ENCODE measurements at places on chromosomes 4 and X. TPM values are rescaled to one million over a fixed set of nuclear protein-coding genes. Genes with fewer than 3 reads are reported as not detected.
A peak's percentile ranks its signal among the peaks of the same experiment; 100 is the strongest.

GRCh38 chr4:77074981-77075855 is 571 bp downstream of the CCNI start:
- H3K4me1 ChIP-seq: peaks cover 55% of the 10 kb centered on the region
- peaks cover 8% of the 10 kb centered on the region for H3K27me3 ChIP-seq
- H3K4me3 ChIP-seq: peak overlapping the region; percentile 99
- DNase-seq: peak; percentile 87

- H3K27me3 ChIP-seq: peaks cover 34% of the 10 kb centered on the region
- peaks cover 16% of the 10 kb centered on the region for H3K4me1 ChIP-seq
- no peaks in the 10 kb centered on the region for H3K36me3 ChIP-seq
- H3K27ac ChIP-seq: no peak overlapping the region
- no peak for DNase-seq
Measured at GRCh38 chrX:153812220-153812619, 17.8 kb downstream of the SSR4 start.

- no peak for DNase-seq
- no peaks in the 10 kb centered on the region for H3K36me3 ChIP-seq
- H3K4me3 ChIP-seq: no peak overlapping the region
- no peak overlapping the region for H3K27ac ChIP-seq
Measured at GRCh38 chrX:97517763-97518162, 634.1 kb downstream of the RPA4 start.

- H3K4me3 ChIP-seq: no peak overlapping the region
- H3K36me3 ChIP-seq: no peaks in the 10 kb centered on the region
- peaks cover 56% of the 10 kb centered on the region for H3K27me3 ChIP-seq
- H3K27ac ChIP-seq: no peak overlapping the region
- no peaks in the 10 kb centered on the region for H3K4me1 ChIP-seq
Measured at GRCh38 chr4:122583906-122584305, 37.0 kb downstream of the IL21 start.

- no peak for DNase-seq
- no peak overlapping the region for H3K4me3 ChIP-seq
- H3K27me3 ChIP-seq: peaks cover 52% of the 10 kb centered on the region
- H3K36me3 ChIP-seq: no peaks in the 10 kb centered on the region
Measured at GRCh38 chr4:10354746-10355145, 102.5 kb downstream of the ZNF518B start.

GRCh38 chrX:32395878-32396277 is 815.5 kb downstream of the DMD start:
- H3K4me1 ChIP-seq: no peaks in the 10 kb centered on the region
- H3K4me3 ChIP-seq: no peak overlapping the region
- H3K27me3 ChIP-seq: peaks cover 3% of the 10 kb centered on the region
- H3K36me3 ChIP-seq: no peaks in the 10 kb centered on the region
- H3K27ac ChIP-seq: no peak overlapping the region

DNA sequence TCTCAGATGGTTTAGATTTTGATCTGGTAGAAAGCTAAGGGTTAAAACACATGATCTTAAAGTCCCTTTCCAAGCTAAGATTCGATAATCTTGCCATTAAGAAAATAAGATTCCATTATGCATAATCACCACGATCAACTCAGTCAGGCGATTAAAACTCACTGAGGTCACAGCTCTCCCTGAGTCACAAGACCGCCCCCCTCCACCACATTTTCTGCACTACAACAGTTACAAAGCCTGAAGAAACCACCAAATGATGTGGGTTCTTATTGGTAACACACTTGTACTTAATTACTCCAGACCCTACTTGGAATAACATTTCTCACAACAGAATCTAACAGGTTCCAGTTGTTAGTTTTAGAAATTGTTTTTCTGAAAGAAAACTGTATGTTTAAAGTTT is 62.8 kb downstream of the SH3KBP1 start:
- H3K36me3 ChIP-seq: peaks cover 8% of the 10 kb centered on the region
- DNase-seq: no peak
- peaks cover 26% of the 10 kb centered on the region for H3K4me1 ChIP-seq
- H3K27me3 ChIP-seq: no peaks in the 10 kb centered on the region
- H3K4me3 ChIP-seq: no peak overlapping the region

DNA sequence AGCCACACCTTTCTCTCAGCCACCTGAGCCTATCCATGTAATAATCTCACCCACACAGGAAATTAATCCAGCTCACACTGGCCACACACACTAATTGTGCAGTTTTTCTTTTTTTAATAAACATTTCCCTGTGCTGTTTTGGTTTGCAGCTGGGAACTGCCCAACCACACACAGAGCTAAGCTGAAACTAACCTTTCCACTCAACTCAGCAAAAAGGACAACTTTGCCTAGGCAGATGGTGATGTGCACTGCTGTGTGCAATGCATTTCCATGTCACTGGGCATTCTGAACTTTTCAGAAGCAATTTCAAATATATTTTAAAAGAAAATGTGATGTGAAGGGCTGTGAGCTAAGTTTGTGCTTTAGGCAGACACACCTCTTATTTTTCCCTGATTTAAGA is 70.0 kb upstream of the TLL1 start:
- H3K4me1 ChIP-seq: no peaks in the 10 kb centered on the region
- no peaks in the 10 kb centered on the region for H3K27me3 ChIP-seq
- DNase-seq: no peak
- H3K27ac ChIP-seq: no peak overlapping the region

DNA sequence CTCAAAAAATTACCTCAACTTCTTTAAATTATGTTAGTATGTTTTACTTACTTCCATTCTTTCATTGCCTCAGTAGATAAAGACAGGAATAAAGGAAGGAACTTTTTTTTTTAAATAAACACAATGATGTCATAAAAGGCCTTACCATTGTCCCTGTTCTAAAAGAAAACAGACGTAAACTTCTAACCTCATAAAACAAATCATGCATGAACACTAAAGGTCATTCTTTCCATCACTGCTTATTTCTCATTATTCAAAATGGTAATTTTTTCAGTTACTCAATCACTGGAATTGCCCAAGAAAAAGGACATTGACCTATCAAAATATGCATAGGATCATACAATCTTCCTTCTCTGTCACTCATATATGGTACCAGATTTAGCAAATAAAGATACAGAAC is 32.2 kb upstream of the ARMCX2 start:
- no peak overlapping the region for H3K27ac ChIP-seq
- DNase-seq: no peak
- no peak overlapping the region for H3K4me3 ChIP-seq
- H3K36me3 ChIP-seq: no peaks in the 10 kb centered on the region

GRCh38 chrX:148874636-148875246 is 374.3 kb downstream of the AFF2 start:
- H3K27ac ChIP-seq: no peak overlapping the region
- H3K4me1 ChIP-seq: no peaks in the 10 kb centered on the region
- H3K4me3 ChIP-seq: no peak overlapping the region
- H3K27me3 ChIP-seq: no peaks in the 10 kb centered on the region

GRCh38 chr4:76564123-76564915 is 129.3 kb downstream of the SHROOM3 start:
- no peak overlapping the region for H3K27ac ChIP-seq
- DNase-seq: no peak
- H3K4me3 ChIP-seq: no peak overlapping the region
- H3K27me3 ChIP-seq: no peaks in the 10 kb centered on the region

GRCh38 chr4:23737571-23737970 is 152.3 kb downstream of the PPARGC1A start:
- H3K27me3 ChIP-seq: no peaks in the 10 kb centered on the region
- H3K4me1 ChIP-seq: no peaks in the 10 kb centered on the region
- no peak for DNase-seq

GRCh38 chr4:5890063-5890727 is 2.7 kb downstream of the CRMP1 start:
- H3K27ac ChIP-seq: no peak overlapping the region
- peak overlapping the region; percentile 63 for H3K4me3 ChIP-seq
- peaks cover 6% of the 10 kb centered on the region for H3K36me3 ChIP-seq
- DNase-seq: no peak
- peaks cover 52% of the 10 kb centered on the region for H3K27me3 ChIP-seq
- peaks cover 49% of the 10 kb centered on the region for H3K4me1 ChIP-seq

DNA sequence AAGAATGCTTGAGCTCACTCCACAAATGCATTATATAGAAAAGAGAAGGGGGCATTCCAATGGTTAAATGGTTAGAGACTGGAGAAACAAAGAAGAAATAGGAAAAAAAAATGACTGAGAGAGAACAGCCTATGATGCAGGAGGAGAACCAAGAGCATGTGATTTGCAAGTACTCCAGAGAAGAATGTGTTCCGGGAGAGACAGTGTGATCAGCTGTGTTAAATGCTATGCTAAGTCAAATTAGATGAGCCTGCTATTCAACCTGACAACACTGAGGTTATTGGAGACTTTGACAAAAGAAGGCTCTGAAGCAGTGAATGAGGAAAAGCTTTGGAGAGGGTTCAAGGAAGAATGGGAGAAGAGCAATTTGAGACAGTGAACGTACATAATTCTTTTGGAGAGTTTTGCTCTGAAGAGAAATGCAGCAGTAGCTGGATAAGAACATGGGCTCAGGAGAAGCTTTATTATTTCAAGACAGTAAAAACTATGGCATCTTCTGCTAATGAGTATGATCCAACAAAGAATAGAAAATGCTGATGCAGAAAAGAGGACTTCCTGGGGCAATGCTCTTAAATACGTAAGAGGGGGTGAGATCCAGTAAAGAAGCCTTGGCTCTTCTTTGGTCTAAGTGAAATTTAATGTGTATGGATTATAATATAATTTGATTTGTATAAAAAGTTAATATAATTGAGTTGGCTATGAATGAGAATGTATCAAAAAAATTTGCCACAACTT is 66.3 kb downstream of the PPP3CA start:
- no peak overlapping the region for H3K27ac ChIP-seq
- no peak overlapping the region for H3K4me3 ChIP-seq
- no peak for DNase-seq
- no peaks in the 10 kb centered on the region for H3K27me3 ChIP-seq
- peaks cover 5% of the 10 kb centered on the region for H3K36me3 ChIP-seq
- peaks cover 65% of the 10 kb centered on the region for H3K4me1 ChIP-seq

GRCh38 chr4:173381610-173382009 is 10.9 kb downstream of the SAP30 start:
- no peaks in the 10 kb centered on the region for H3K36me3 ChIP-seq
- no peaks in the 10 kb centered on the region for H3K4me1 ChIP-seq
- no peak for DNase-seq

- H3K4me3 ChIP-seq: no peak overlapping the region
- DNase-seq: no peak
- no peaks in the 10 kb centered on the region for H3K4me1 ChIP-seq
- no peak overlapping the region for H3K27ac ChIP-seq
Measured at GRCh38 chr4:118739022-118739713, 54.0 kb downstream of the METTL14 start.

GRCh38 chr4:138565576-138565975 is 323.4 kb upstream of the SLC7A11 start:
- H3K4me1 ChIP-seq: no peaks in the 10 kb centered on the region
- no peak overlapping the region for H3K27ac ChIP-seq
- H3K4me3 ChIP-seq: no peak overlapping the region
- no peaks in the 10 kb centered on the region for H3K36me3 ChIP-seq
- no peak for DNase-seq

DNA sequence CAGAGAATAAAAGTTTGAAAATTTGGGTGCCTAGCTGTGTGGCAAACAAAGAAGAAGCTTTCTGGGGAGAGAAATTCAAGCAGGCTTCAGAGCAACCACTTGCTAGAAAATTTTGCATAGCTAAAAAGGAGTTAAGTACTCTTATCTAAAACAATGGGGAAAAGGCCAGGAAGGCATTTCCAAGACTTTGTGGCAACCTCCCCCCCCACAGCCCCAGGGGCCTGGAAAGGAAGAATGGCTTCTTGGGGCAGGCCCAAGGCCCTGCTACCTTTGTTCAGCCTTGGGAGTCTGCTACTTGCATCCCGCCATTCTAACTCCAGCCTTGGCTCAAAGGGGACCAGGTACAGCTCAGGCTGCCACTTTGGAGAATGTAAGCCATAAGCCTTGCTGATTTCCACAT is 102.2 kb downstream of the PTCHD1 start:
- no peaks in the 10 kb centered on the region for H3K36me3 ChIP-seq
- H3K4me1 ChIP-seq: no peaks in the 10 kb centered on the region
- DNase-seq: no peak
- no peak overlapping the region for H3K4me3 ChIP-seq

GRCh38 chr4:70996018-70996360 is 2.5 kb downstream of the DCK start:
- DNase-seq: no peak
- peaks cover 32% of the 10 kb centered on the region for H3K36me3 ChIP-seq
- H3K27me3 ChIP-seq: no peaks in the 10 kb centered on the region
- H3K4me3 ChIP-seq: peak overlapping the region; percentile 97

DNA sequence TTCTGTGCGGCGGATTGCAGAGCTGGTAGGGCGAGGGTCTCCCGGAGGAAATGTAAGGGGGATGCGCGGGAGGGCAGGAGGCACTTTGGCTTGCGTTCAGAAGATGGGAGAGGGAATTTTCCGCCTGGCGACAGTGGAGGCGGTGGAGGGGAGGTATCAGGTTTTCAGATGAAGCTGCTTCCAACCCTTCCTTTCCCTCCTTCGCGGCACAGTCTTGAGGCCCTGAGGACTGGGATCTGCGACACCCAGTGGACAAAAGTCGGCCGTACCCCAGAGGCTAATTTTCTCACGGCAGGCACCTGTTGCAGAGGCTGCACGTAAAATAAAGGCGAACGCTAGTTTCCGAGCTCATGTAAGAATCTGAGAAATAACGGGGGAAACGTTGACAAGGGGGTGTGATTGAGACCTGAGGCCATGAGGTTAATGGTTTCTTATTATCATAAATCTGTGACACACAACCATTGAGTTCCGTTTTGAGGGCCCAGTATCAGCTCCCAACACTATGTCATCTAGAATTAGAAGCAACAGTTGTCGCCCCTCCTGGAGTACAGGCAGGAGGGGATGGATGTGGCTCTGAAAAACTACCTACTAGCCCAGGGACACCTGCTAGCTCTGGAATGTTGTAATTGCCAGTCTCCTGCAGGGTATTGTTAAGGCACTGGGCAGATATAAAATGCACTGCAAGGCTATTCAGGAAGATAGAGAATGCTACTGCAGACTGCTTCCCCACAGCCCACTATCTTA is 1.1 kb downstream of the ZCCHC18 start:
- H3K27ac ChIP-seq: peak overlapping the region; percentile 73
- H3K4me3 ChIP-seq: peak overlapping the region; percentile 90
- no peaks in the 10 kb centered on the region for H3K27me3 ChIP-seq
- peak; percentile 38 for DNase-seq

MAGEA1 gene
- not detected for polyA plus RNA-seq

VCX3A gene
- not detected for polyA plus RNA-seq

RPS6KA6 gene
- polyA plus RNA-seq: not detected

PABPC1L2A gene
- polyA plus RNA-seq: not detected

SCOC gene
- 29.5 TPM for polyA plus RNA-seq

HTRA3 gene
- not detected for polyA plus RNA-seq

CNGA2 gene
- polyA plus RNA-seq: not detected

DCAF4L1 gene
- polyA plus RNA-seq: not detected

SUPT20HL1 gene
- polyA plus RNA-seq: not detected

MGARP gene
- polyA plus RNA-seq: 0.24 TPM

GPC3 gene
- not detected for polyA plus RNA-seq

NAT8L gene
- not detected for polyA plus RNA-seq

RAB40AL gene
- polyA plus RNA-seq: not detected

HAUS7 gene
- polyA plus RNA-seq: 30.6 TPM

ATP11C gene
- 6.2 TPM for polyA plus RNA-seq

SMR3B gene
- not detected for polyA plus RNA-seq

SLC10A4 gene
- not detected for polyA plus RNA-seq

FRMPD3 gene
- 0.04 TPM for polyA plus RNA-seq

All from naive B cell (primary cell).